ENCODE measurements at places on chromosomes 7 and 10. TPM values are rescaled to one million over a fixed set of nuclear protein-coding genes. Genes with fewer than 3 reads are reported as not detected.

DNA sequence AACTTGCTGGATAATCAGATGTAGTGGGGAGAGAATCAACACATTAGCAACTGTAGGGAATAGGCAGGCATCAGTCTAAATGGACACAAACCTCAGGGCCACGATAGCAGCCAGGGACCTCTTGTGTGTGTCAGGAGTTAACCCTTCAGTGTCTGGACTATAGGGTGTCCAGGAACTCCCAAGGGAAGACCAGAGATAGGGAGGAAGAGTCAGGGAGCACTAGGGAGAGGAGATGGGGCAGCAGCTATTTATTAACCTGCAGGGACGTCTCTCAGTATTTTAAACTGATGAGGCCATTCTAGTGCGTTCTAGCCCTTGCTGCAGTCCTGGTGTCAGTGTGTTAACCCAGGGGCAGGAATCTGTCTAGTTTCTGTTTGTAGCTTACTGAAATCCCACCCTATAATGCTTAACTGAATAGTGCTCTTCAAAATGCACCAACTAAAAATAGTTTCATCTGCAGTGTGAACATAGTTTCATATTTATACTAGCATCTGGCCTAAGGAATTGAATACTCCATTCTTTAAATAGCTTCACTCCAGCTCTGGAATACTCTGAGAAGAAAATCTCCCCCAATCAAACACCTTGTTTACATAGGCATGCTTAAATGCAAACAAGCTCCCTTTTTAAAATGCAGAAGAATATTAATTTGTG lies 62.7 kb downstream of the ARID5B start:
- DNase-seq = no peak
- no peaks in the 10 kb centered on the region for H3K36me3 ChIP-seq
- H3K4me1 ChIP-seq = peaks cover 3% of the 10 kb centered on the region
- H3K4me3 ChIP-seq = no peak overlapping the region
- H3K27ac ChIP-seq = no peak overlapping the region
- H3K27me3 ChIP-seq = no peaks in the 10 kb centered on the region

- no peaks in the 10 kb centered on the region for H3K36me3 ChIP-seq
- no peaks in the 10 kb centered on the region for H3K27me3 ChIP-seq
- H3K27ac ChIP-seq = no peak overlapping the region
These were observed 482.6 kb downstream of the RPS24 start for GRCh38 chr10:78516236-78516635.

DNA sequence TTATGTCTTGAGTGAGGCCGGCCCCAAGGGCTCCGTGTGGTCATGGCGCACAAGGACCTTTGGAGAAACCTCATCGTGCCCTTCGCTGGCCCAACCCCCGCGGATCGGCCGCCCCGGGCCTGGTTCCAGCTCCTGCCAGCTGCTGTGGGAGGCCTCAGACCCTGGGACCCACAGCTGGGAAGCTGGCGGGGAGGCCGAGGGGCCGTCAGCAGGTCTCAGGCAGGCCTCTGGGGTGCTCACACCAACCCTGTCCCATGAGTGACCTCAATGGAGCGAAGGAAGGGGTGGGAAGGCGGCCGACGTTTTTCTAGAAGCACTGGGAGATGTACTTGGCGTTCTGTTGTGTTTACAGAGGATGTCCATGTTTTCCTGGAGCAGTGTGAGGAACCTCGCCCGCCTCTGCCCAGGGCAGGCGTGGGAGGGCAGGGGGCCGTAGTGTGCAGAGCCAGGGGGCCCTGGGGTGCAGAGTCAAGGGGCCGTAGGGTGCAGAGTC lies 18.6 kb upstream of the ADGRA1 start:
- H3K36me3 ChIP-seq = no peaks in the 10 kb centered on the region
- H3K4me1 ChIP-seq = no peaks in the 10 kb centered on the region
- no peak overlapping the region for H3K27ac ChIP-seq
- no peak overlapping the region for H3K4me3 ChIP-seq
- no peak for DNase-seq

PRRT4 gene
- polyA plus RNA-seq = 1.0 TPM

- H3K27me3 ChIP-seq = no peaks in the 10 kb centered on the region
- no peaks in the 10 kb centered on the region for H3K36me3 ChIP-seq
- H3K4me1 ChIP-seq = no peaks in the 10 kb centered on the region
These were observed 30.0 kb upstream of the TES start for GRCh38 chr7:116180302-116180701.

- H3K4me1 ChIP-seq = peaks cover 3% of the 10 kb centered on the region
- H3K36me3 ChIP-seq = peaks cover 10% of the 10 kb centered on the region
- DNase-seq = no peak
These were observed 51.7 kb downstream of the DAGLB start for GRCh38 chr7:6395898-6396595.

DNA sequence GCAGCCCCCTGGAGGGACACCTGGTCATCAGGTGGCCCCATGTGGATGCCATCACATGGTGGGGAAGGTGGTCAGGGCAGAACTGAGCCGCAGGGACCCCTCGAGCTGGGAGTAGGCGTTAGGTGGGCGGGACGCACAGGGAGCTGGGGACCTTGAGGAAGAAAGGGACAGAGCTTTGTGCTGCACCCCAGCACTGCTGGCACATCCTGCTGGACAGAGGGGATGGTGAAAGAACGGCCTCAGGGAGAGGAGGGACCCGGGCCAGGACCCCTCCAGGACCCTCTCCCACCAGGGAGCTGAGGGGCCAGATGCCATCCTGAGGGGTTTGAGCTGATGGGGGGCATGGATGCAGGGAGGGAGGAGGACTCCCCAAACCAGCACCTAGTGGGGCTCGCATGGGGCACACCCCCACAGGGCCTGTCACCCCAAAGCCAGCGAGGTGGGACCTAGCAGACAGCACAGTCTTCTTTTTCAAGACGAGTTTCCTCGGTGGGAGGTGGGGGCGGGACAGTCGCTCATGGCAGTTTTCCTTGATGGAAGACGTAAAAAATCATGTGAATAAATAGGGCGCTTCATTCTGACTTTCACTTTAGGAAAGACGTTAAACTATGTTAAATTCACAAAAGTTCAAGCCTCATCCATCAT lies 43.3 kb downstream of the STK32C start:
- no peaks in the 10 kb centered on the region for H3K4me1 ChIP-seq
- H3K27ac ChIP-seq = no peak overlapping the region
- no peak for DNase-seq
- H3K27me3 ChIP-seq = no peaks in the 10 kb centered on the region
- no peaks in the 10 kb centered on the region for H3K36me3 ChIP-seq
- H3K4me3 ChIP-seq = no peak overlapping the region

GRCh38 chr10:46328853-46329689 lies 42.3 kb downstream of the ANTXRL start:
- H3K27me3 ChIP-seq = no peaks in the 10 kb centered on the region
- no peak overlapping the region for H3K4me3 ChIP-seq
- peaks cover 7% of the 10 kb centered on the region for H3K4me1 ChIP-seq
- DNase-seq = no peak
- no peak overlapping the region for H3K27ac ChIP-seq

ARMC10 gene
- 12.1 TPM for polyA plus RNA-seq

BMPR1A gene
- 19.0 TPM for polyA plus RNA-seq

- H3K27me3 ChIP-seq = no peaks in the 10 kb centered on the region
- H3K36me3 ChIP-seq = peaks cover 11% of the 10 kb centered on the region
- peaks cover 5% of the 10 kb centered on the region for H3K4me1 ChIP-seq
- DNase-seq = no peak
- H3K4me3 ChIP-seq = no peak overlapping the region
These were observed 367.8 kb upstream of the GALNT17 start for GRCh38 chr7:70763961-70764691.

OR2A7 gene
- polyA plus RNA-seq = 3.4 TPM

- no peak for DNase-seq
- H3K4me3 ChIP-seq = peak within 1 kb of the TSS; percentile 60
- H3K27me3 ChIP-seq = peaks cover 52% of the 10 kb centered on the region
- no peak within 1 kb of the TSS for H3K27ac ChIP-seq
- H3K4me1 ChIP-seq = no peaks in the 10 kb centered on the region
These were observed at the start of gene DPYSL4 for GRCh38 chr10:132186488-132187429. TSS of gene DPYSL4 (plus strand) at chr10:132186948. CDS start at chr10:132187064, 116 bp downstream.

SEC61G gene
- polyA plus RNA-seq = 274 TPM

- no peaks in the 10 kb centered on the region for H3K27me3 ChIP-seq
- H3K36me3 ChIP-seq = no peaks in the 10 kb centered on the region
- H3K4me1 ChIP-seq = peaks cover 17% of the 10 kb centered on the region
- no peak overlapping the region for H3K4me3 ChIP-seq
These were observed 50.6 kb downstream of the KIAA1217 start for GRCh38 chr10:24259365-24260130.
